Stimulated activated CD4-positive, alpha-beta T cell treated with anti-CD3 and anti-CD28 coated beads, Interleukin-1b, Interleukin-23, amount 100 ng/mL, for 4 hours (primary cell): ENCODE measurements at places on chromosomes 7 and 10.

DNA sequence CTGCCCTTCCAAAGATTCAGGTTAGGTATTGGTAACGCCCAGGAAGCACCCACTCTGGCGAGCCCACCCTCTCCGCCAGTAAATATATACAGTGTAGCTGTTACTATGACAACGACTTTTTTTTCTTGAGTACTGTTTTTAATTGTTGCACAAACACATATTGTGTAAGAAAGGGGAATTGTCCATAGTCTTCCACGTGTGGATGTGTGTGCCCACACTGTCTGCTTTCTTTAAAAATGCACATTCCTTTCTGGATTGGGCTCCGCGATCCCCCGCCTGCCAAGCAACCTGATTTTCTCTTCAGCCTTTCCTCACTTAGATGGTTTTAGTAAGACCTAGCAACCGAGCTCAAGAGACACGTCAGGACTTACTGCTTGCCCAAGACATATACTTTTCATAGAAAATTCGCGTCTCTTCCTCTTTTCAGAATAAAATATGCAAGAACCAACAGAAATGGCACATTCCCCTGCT, 247.8 kb downstream of the EBF3 start:
- no peak for DNase-seq

DNA sequence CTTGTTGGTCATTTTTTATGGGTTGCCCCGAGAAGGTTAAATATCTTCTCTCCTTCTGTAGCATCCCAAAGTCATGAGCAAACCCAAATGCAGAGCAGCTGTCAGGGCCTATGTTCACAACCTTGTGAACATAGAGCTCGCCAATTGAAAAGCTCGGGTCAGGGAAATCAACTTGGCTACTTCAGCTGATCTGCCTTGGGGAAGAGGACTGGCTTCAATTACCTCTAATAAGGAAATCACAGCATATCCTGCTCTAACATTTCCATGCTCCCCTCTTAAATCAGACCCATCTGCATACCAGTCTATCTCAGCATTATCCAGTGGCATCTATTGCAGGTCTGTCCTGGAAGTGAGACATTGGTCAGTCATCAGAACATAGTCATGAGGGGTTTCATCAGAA, 105.6 kb downstream of the ANKRD26 start:
- DNase-seq, result no peak

- no peak for DNase-seq
These were observed 68.5 kb downstream of the CTBP2 start for GRCh38 chr10:125091891-125092290.

DNA sequence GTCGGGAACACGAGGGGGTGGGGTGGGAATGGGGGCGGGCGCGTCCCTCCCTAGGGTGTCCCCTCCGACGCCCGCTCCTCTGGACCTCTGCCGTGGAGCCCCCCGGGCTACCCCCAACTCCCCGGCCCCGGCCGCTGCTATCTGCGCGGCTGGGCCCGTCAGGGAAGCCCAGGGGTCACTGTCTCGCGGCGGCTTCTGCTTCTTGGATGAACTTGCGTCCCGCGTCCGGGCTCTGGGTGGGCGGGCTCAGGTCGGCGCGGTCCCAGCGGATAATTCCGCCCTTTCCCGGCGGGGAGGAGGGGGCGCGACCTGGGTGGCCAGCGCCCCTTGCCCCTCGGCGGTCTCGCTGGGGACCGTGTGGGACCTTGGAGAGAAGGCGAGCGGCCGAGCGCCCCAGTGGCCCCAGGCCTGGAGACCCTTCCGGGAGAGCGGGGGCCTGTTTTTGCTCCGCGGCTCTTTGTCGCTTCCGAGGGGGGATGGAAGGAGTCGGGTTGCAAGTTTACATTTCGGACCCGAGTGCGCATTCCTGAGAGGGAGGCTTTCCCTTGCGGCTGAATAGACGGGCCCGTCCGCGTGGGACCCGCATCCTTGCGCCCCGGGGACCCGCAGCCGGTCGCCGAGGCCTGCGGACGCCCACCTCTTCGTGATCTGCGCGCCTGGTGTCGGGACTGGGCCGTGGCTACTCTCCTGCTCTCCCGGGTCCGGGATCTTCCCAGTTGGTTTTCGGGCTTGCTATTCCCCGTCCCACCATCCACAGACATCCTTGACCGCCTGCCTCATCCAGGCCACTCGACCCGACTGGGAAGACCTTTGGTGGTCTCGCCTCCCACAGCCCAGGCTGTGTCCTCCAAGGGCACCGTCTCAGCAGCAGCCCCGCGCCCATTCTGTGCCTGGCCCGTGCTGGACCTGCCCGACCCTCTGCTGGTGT, 812 bp downstream of the DOCK1 start:
- DNase-seq, result no peak

DNA sequence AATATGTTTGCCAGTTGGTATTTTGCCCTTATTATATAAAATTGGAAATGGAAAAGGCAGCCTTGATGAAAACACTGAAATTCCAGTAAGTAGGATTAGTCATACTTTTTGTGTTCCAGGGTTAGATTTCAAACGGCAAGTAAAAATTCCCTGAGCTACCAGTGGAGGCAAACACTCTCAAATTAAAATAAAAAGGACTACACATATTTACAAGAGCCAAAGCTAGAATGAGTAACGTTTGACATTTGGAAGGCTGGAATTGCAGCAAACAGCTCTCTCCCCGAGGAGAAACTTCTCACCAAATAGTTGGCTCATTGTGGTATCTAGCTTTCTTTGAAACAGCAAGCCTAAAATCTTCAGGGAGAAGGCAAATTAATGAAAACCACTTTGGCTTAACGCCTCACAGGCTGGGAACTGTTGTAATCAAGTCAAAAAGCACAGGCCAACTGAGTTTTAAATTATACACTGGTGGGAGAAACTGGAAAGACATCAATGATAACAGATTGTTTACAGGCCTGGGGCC, 288.4 kb downstream of the SNX13 start:
- DNase-seq, result no peak
